Stimulated activated CD4-positive, alpha-beta T cell treated with anti-CD3 and anti-CD28 coated beads, TNF-alpha, amount 100 ng/mL, for 1 hour (primary cell): ENCODE measurements at places on chromosomes 12 and 14.

DNA sequence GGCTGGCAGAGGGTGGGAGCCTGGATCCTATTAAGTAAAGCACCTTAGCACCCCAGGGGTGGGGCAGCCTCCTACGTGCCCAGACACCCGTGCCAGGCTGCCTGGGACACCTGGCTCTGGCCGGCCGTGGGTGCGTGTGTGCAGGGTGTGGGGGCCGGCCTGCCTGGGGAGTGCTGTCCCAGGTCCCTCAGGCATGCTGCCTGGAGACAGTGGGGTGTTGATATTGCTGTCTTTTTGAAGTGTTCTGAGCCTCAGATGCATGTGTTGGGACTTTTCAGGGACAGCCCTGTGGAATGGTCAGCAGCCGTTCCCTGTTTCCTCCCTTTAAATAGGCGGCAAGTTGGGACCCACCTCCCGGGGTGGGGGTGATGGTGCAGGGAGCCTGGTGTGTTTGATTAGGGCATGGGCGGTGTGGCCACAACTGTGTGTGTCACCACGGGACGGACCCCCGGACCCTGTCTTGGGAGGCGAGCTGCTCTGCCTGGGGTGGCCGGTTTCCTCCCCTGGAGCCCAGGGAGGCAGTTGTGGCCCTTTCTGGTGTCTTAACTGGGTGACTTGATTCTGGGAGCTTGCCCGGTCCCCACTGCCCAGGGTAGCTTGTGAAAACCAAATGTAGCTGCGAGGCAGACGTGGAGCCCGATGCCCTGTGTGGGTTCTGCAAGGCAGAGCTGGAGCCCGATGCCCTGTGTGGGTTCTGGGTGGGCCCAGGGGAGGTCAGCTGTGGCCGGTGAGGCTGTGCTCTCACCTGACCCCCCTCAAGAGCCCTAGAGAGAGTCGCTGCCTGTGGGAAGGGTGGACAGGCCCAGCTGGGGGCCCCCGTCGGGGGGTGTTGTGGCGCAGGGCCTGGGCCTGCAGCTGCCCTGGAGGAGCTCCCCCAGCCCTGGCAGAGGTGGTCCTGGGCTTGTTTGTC is 8.2 kb downstream of the ULK1 start:
- no peak for DNase-seq

DNA sequence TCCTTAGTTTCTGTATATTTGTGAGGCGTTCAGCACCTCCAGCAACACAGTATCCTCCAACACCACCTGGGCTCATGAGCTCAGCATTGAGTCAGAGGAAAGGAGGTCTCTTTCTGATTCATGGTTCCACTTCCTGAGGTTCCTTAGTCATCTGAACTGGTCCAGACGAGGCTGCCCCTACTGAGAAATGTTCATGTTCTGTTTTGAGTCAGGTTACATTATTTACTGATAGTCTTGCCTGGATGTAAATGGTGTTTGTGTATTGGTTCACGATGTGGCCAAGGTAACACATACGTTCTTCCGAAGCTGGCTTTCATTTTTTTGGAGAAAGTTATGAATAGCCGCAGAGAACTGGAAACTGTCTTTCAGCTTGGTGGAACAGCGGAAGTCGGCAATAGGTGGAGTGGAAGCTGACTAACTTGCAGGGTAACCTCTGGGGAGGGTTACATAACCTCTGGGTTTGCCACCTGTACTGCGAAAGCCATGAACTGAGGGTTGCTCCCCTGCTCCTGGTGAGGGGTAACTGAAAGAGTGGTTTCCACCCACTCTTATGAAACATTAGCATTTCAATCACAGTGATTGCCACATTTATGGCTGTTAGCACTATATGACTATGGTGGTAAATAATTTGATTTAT is 42.2 kb upstream of the MANSC4 start:
- DNase-seq = peak; percentile 32

DNA sequence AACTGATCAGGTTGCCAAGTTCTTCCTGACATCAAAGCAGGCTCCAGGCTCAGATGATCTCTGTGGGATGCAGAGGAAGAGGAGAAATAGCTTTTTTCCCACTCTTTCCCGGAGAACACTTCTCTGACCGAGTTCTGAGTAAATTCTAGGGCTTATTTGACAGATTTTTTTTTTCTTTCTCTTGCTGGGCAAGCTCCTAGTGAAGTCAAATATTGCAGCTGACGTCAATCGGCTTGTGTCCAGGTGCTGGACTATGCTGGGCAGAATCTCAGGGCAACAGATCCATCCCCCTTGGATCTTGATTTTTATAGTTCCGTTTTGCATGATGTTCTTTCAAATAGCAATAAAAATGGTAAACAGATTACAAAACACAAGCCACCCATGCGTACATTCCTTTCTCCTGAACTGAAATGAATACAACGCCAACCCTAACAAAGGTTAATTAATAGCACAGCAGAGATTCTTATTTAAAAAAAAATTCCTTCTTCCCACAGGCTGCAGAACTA is 182.2 kb downstream of the NOVA1 start:
- no peak for DNase-seq

- no peak for DNase-seq
These were observed 319.2 kb upstream of the DDHD1 start for GRCh38 chr14:53472306-53472705.

- DNase-seq = no peak
These were observed 9.7 kb upstream of the FOS start for GRCh38 chr14:75268633-75269550.

DNA sequence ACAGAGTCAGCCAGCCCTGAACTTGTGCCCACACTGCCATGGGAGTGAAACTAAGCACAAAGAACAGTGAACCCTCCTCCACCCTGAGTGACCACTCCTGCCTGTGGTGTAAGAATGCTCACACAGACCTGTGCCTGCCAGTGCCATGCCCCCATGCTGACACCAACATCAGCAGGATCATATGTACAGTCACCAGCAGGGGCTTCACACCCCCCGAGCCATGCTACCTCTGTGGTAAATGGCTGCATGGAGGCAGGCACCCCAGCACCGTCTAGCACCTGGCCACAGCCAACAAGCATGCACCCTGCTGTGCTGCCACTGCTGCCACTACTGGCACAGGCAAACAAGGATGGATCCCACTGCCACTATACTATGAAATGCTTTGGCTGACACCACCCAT is 344.4 kb upstream of the CCDC196 start:
- DNase-seq = no peak

- DNase-seq = no peak
These were observed 1.7 kb downstream of the TNFRSF1A start for GRCh38 chr12:6340032-6340638.

GRCh38 chr14:67986131-67986841 is 166.7 kb downstream of the RAD51B start:
- no peak for DNase-seq

GRCh38 chr12:118830296-118830695 is 151.0 kb upstream of the SRRM4 start:
- no peak for DNase-seq

- no peak for DNase-seq
These were observed 66.6 kb downstream of the DDX51 start for GRCh38 chr12:132077322-132078100.

DNA sequence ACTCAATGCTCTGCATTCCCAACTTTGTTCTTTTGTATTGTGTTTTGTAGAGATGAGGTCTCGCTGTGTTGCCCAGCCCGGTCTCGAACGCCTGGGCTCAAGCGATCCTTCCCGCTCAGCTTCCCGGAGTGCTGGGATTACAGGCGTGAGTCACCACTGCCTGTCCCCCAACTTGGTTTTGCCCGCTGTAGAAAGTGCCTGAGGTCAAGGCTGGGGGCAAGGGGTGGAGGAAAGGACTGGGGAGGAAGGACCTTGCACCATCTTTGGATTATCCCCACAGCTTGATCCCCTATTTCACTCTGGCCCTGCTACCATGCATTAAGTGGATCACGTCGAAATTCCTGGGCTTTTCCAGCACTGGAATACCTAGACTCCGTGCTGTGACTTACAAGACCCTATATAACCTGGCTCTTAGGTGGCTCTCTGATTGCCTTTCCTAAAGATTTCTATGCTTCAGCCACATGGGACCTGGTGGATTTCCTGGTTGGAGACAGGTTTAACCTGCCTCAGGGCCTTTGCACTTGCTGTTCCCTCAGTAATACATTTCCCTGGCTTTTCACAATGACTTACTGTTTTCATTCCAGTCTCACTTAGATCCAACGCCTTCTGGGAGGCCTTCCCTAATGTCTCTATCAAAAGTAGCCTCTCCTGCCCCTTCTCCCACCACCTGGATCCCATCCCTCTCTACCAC is 608 bp upstream of the PIANP start:
- no peak for DNase-seq

- no peak for DNase-seq
These were observed 2.0 kb downstream of the FOXN4 start for GRCh38 chr12:109307051-109307450.

DNA sequence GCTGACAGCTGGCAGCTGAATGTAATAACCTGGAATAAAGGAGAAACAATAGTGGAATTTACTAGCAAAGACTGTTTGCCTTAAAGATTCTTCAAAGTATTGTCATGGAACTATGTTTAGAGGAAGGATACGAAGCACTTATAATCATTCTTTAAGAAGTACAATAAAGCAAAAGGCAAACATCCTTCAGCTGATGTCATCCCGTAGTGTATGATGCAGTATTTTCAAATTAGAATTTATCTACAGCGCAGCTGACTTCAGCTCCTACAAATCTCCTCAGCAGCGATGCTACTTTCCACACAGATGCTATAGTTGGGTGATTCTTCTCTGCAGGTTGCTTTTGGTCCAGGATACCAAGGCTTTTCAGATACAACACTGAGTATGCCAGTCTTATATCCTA is 31.5 kb downstream of the CLEC1A start:
- no peak for DNase-seq

DNA sequence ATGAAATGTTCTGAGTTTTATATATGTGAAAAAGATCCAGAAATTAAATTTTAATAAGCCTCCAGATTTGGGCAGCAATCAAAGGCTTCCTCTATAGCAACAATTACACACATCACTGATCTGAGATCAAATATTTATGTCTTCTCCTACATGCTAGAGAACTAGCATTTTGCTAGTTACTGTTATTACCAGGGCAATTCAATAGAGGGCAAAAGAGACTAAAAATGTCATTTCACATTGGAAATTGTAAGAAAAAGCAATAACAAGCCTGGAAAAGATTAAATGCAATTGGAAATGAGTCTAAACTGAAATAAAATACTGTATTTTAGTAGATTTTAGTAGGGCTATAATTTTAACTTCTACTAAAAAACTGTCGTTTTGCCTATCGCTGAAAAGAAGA is 32.6 kb upstream of the ANO6 start:
- DNase-seq = no peak

GRCh38 chr12:42086031-42086430 is 58.6 kb downstream of the GXYLT1 start:
- no peak for DNase-seq

- DNase-seq = no peak
These were observed 34.0 kb downstream of the ALG10B start for GRCh38 chr12:38350342-38351174.

DNA sequence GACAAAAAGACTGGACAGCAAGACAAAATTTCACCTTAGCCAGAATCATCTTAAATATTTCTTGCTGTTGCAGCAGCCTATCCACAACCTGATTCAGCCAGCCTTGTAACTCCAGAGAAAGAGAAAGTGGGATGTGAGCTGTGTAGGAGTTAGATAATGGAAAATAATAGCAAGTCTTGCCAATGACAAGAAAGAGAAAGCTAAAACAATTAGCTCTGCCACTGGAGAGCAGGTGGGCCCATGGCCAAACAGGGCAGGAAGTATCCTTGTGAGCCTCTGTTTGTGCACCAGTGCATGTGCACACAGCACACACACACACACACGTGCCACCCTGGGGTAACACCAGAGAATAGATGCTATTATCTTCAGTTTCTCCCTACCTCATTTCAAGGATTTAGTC is 106.0 kb upstream of the CCDC196 start:
- no peak for DNase-seq

DNA sequence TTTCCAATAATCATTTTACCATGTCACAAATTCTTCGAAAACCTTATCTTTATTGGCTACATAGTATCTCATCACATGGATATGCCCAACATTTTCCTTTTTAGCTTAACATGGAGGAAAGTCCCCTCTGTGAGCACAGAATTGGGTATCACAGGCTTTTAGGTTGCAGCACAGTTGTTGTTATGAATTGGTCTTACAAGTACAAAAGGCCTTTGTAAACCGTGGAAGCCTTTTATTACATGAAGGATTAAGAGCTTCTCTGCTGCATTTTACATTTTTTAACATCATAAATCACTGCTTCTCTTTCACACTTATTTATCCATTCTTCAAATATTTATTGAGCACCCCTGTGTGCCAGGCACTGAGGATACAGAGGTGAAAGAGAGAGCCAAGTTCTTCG is 26.2 kb downstream of the UBE3B start:
- DNase-seq = no peak

GRCh38 chr14:35934499-35934898 is 108.4 kb downstream of the BRMS1L start:
- DNase-seq = no peak

DNA sequence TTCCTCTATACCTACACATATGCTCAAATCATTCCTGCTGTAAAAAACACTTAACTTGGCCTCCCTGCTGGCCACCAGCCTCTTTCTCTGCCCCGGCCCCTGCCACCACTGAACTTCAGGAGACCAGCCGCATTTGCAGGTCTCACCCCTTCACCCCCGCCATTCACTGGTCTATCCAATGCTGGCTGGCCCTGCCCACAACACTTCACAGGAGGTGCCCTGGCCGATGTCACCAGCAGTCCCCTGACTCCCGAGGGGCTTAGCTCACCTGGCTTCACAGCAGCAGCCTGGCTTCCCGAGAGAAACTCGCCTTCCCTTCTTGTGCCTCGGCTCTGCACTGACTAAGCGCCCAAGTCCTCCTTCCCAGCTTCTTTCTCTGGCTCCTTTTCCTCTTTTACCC is 7.5 kb downstream of the AK7 start:
- DNase-seq = no peak

- DNase-seq = no peak
These were observed 213.5 kb upstream of the KRR1 start for GRCh38 chr12:75724928-75725312.

DNA sequence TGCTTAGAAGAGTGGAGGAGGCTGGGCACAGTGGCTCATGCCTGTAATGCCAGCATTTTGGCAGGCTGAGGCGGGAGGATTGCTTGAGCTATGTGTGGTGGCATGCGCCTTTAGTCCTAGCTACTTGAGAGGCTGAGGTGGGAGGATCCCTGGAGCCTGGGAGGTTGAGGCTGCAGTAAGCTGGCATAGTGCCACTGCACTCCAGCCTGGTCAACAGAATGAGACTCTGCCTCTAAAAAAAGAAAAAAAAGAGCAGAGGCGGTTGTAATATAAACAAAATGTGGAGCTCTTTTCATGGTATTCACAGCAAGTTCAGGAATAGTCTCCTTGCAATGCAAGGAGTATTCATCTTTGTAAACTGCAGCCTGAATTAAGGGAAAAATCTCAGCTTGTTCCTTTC is 27.2 kb downstream of the ARID2 start:
- DNase-seq = no peak

- no peak for DNase-seq
These were observed 176.0 kb upstream of the PLEKHA5 start for GRCh38 chr12:18953505-18953904.

DNA sequence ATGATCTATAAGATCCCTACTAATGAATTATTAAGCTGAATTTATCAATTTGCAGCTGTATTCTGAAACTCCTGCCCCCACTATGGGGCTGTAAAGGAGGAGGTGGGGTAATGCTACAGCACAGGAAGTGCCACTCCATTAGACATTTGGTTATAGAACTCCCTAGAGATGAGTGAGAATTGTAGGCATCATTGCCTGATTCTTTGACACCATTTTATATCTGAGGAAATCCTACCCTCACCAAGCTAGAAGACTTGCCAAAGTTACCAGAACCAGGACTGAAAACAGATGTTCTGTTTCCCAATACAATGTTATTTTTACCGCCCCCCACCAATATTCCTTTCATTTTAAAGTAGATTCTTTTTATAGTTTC is 182.4 kb downstream of the EGLN3 start:
- DNase-seq = no peak

- DNase-seq = no peak
These were observed 50.6 kb downstream of the KIF21A start for GRCh38 chr12:39392154-39392925.
